ENCODE measurements at places on chromosomes 11 and 22.

- no peak for DNase-seq
These were observed 371.1 kb downstream of the SOX6 start for GRCh38 chr11:15985127-15985859.

DNA sequence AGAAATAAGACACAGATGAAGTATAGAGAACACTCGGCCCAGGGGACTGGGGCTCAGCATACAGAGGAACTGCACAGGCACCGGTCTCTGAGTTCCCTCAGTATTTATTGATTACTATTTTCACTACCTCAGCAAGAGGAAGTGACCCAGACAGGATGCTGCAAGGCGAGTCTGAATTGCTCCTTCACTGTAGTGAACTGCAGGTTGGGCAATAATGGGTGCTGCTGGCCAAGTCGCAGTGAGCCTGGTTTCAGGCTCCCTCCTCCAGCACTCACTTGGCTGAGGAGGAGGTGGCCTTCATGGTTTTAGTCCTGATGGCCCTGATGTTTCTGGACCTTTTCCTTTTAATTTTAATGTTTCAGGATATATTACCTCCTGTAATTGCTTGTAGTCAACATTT lies 10.4 kb downstream of the OR52K2 start:
- DNase-seq: no peak

GRCh38 chr11:74818283-74818946 lies 69.8 kb downstream of the RNF169 start:
- DNase-seq: no peak

GRCh38 chr22:43560651-43561050 lies 148.8 kb downstream of the MPPED1 start:
- no peak for DNase-seq

- no peak for DNase-seq
These were observed 31.6 kb upstream of the ZBTB16 start for GRCh38 chr11:114027926-114028325.

Measured in GM06990 (cell line).